T-helper 2 cell treated with Interferon-gamma antibody and Interleukin-4, amounts not matched to agents 5 μg/mL and 100 μg/mL, for 36 hours (primary cell): ENCODE measurements at places on chromosomes 16 and 17.

- DNase-seq, result no peak
Observed at GRCh38 chr17:52026075-52026474, 132.4 kb downstream of the CA10 start.

GRCh38 chr16:79009896-79010295 is 590.6 kb downstream of the MAF start:
- no peak for DNase-seq

DNA sequence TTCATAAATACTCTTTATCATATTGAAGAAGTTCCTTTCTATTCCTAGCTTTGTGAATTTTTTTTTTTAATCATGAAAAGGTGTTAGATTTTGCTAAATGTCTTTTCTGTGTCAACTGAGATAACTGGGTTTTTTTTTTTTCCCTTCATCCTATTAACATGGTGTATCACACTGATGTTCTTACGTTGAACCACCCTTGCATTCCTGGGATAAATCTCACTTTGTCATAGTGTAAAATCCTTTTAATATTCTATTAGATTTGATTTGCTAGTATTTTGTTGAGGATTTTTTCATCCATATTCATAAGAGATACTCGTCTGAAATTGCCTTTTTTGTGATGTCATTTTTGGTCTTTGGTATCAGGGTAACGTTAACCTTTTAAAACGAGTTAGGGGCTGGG is 49.2 kb downstream of the CHCT1 start:
- DNase-seq, result no peak

- DNase-seq, result no peak
Observed at GRCh38 chr17:41437769-41438168, 3.0 kb downstream of the KRT38 start.

GRCh38 chr16:55501549-55502322 is 7.1 kb upstream of the LPCAT2 start:
- no peak for DNase-seq
